ENCODE measurements at places on chromosomes 6 and 20.

- no peak for DNase-seq
These were observed 125.3 kb downstream of the REV3L start for GRCh38 chr6:111357705-111358104.

DNA sequence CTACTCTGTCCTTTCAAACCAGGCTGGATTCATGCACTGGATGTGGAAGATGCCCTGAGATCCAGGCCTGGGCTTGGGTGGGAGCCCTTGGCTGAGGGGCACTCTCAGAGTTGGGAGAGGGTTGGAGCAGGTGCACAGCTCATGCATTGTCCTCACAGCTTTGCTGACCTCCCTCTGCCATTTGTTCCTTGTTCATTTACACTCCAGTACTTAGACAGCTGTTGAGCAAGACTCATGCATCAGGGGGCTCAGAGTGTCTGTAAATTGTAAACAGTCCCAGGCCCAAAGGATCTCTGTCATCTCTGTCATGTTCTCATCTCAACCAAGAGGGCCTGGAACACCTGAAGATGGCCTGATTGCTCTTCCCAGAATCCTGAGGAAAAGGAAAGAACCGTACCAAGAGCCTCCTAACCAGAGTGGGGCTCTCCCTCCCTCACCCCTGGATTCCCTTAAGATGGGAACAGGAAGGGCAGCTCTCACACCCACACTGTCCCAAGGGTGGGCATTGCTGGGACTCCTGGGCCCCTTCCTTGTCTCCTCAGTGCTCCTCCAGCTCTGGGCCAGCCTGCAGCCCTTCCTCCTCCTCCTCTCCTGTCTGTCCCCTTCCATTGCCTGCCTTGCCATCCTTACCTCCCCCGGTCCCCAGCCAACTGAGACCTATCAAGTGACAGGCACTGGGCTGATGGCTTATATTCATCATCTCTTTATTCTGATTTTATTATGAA lies 132.9 kb downstream of the FOXO3 start:
- no peak for DNase-seq

DNA sequence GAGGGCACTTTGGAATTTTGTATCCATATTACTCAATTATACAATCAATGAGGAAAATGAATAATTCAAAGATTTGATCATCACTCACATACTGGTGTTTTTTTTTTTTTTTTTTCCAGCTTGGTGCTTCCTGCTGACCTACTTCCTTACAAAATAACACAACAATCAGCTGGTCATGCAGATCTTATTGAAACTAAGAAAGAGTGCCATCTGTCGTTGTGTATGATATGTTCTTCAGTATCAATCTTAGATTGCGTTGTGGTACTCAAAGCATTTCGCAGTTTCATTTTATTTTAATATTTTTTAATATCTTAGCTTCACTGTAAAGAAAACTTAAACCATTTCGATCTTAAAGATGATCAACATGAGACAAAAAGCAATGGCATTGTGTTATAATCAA lies 155.6 kb downstream of the OGFRL1 start:
- DNase-seq: no peak

DNA sequence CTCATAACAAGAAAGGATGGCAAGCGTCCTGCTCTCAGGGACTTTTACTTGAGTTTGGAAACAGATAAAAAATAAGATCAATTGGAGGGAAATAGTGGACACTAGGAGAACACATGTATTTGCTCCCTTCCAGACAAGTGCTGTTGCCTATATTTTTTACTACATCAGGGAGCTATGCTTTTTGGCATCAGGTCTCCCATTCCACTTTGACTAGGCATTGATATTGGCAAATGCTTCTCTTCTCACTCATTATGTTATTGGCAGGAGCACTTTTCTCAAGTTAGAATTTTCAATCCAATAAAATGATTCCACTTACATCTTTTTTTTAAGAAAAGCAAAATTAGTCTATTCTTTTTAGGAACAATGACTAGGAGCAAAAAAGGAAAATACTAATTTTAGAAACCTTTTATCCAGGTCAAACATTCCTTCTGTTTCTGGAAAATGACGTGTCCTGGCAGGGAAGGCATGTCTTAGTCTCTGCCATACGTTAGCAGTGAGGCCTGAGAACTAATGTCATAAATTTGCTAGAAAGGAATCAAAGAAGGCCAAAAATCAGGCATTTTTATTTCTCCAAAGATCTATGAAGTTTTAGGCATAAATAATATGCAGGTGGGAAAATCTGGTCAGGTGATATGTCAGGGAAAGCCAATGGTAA lies 21.4 kb downstream of the BCAS1 start:
- DNase-seq: no peak

GRCh38 chr6:102064142-102064541 lies 670.6 kb downstream of the GRIK2 start:
- no peak for DNase-seq

- no peak for DNase-seq
These were observed 57.1 kb downstream of the AGPAT4 start for GRCh38 chr6:161216616-161217205.

GRCh38 chr20:13862245-13862644 lies 77.4 kb downstream of the NDUFAF5 start:
- DNase-seq: no peak

GRCh38 chr20:18983796-18984195 lies 170.2 kb downstream of the SCP2D1 start:
- no peak for DNase-seq

GRCh38 chr6:109662192-109662591 lies 28.8 kb downstream of the AK9 start:
- DNase-seq: no peak

GRCh38 chr6:108580646-108581045 lies 19.9 kb downstream of the FOXO3 start:
- no peak for DNase-seq

- DNase-seq: no peak
These were observed 55.6 kb downstream of the SLC22A1 start for GRCh38 chr6:160177220-160177619.

- DNase-seq: no peak
These were observed 742 bp upstream of the CEP85L start for GRCh38 chr6:118652051-118652615.

GRCh38 chr6:168123165-168123911 lies 44.3 kb upstream of the FRMD1 start:
- no peak for DNase-seq

DNA sequence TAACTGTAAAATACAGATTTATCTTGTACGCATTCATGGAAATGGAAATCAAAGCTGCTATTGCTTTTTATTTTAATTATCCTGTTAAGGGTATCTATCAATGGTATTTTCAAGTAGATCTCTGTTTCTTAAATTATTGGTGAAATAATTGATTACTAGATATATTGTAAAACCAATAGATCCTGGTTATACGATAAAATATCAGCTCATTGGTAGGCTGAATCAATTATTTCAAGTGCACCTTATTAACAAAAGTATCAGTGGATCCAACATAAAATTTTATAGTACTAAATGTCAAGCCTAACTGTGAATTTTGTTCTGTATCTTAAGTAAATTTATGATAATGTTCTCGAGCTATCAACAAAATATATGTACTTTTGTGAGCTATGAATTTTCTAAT lies 21.8 kb downstream of the PARD6B start:
- no peak for DNase-seq

DNA sequence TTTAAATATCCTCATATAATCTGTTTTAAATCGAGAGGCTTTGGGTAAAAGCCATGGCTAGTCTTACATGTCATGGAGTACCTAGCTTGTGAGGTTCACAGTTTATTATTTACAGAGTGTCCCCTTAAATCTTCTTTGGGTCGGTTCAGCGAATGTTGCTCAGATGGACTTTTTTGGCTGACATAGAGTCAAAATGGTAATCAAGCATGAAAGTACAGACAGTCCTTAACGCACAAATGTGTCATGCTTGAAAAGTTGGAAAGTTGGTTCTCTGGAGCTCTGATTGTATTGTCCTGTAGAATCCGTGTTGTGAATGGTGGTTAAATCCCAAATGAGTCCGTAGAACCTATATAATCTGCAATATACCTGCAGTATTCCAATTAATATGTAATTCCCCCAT lies 22.0 kb downstream of the PTPN1 start:
- DNase-seq: no peak

GRCh38 chr20:44181611-44182010 lies 5.4 kb downstream of the JPH2 start:
- no peak for DNase-seq

DNA sequence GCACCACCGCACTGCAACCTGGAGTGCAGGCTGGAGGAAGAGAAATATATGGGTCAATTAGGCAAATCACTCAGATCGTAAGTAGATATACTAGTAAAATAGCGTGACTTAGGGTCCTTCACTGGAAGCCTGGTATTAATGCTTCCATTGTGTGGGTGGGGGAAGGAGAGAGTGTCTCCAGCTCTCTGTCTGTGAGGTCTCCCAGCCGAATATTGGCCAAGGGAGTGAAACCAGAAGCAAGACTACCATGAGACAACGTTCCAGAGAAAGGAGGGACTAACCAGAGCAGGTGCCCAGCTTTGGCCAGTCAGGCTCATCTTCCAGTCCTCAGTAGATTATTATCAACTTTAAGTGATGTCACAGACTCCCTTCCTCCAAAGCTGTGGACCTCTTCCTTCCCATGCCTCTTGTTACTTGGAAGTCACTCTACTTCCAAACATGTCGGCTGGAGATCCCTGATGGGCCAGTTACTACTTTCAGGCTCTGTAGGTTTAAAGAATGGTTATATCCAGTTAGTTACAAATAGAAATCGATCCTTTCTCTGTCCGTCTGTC lies 28.8 kb downstream of the MTHFD1L start:
- DNase-seq: no peak

DNA sequence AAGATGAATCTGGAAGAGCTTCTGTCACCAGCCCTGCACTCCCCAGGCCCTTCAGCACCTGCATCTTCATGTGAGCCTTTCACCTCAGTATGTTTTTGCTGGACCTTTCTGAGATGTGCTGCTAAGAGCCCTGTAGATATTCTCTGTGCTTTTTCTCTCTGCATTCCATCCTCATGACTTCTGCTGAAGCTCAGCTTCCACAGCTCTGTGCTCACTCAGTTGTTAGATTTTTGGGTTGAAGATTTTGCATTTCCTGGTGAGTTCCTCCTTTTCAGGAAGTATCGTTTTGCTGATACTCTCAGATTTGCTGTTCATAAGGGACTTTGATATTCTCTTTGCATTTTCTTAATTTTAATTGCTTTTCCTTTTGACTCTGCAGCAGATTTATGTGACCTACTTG lies 18.3 kb downstream of the KIAA1586 start:
- DNase-seq: no peak

DNA sequence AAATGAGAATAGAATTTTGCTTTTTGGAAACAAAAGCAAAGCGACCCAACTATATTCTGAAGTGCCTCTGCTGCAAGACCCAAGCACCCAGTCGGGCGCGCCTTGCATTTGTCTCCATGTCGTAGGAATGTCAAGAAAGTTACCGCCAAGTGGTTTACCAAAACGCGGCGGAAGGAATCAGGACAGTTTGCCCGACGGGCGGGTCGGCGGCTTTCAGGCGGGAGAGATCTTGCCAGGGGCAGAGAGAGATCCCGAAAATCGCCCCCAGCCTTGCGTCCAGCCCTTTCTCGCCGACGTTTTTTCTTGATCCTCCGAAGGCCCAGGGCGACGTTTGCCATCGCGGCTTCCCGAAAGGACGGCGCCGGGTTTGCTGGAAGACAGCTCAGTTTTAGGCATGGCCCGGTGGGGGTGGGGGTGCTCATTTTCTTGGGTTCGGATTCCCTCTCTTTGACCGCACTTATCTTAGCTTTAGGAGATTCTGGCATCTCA lies 4.0 kb upstream of the LIN28B start:
- no peak for DNase-seq

GRCh38 chr6:23415819-23416427 lies 710.1 kb upstream of the NRSN1 start:
- DNase-seq: no peak

DNA sequence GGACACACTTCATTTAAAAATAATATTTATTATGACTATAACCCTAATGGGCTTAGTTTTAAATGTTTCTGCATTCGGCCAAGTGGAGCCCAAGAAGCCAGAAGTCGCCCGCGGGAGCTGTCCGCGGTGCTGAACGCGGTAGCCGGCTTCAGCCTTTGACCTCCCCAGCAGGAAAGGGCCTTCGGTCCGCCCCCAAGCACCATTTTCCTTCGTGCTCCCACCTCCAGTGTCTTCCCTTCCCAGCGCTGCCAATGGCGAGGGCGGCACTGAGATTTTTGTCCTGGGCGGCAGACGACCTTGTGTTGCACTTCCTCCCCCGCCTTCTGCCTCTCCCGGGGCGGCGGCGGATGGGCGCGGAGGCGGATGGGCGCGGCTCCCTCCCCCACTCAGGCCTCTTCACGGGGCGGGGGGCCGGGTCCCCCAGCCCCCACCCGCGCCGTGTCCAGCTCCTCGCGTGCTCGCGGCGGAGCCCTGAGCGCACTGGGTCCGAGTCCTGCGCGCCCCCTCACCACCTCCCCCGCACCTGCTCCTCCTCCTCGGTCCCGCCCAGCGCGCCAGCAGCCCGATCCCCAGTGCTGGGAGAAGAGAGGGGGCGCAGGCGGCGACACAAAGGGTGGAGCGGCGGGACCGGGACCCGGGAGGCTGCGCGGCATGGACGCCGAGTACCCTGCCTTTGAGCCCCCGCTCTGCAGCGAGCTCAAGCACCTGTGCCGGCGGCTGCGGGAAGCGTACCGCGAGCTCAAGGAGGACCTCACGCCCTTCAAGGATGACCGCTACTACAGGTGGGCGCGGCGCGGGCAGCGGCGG lies 23.6 kb upstream of the TMEM181 start:
- DNase-seq: no peak

DNA sequence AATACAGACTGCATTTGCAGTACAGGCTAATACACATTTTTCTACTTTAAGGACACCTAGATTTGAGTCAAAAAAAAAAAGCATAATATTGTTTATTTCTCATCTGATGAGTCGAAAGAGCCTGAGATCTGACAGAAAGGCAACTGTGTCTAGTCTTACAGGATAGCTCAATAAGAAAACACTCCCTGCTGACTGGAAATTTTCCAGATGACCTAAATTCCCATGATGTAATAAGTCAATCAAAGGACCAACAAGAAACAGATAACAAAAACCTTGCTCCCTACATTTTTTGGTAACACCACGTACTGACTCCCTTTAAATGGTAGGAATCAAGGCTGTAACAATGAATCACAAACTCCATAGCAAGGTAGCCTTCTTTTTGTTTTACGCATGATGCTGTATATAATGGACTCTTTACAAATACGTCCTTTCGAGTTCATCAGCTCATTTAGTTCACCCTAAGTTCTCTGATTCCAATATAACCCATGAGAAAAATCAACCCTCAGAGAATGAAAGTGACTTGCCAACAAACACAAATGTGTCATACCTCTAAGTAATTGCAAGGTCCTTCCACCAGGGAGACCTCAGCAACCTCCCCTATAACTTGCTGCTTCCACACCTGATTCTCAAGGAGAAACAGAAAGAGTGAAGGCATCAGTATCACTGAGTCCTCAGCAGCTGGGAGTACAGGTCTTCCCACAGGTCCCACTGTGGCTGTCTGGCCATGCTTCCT lies 12.1 kb downstream of the TBX18 start:
- no peak for DNase-seq

- no peak for DNase-seq
These were observed 181.4 kb downstream of the MOXD1 start for GRCh38 chr6:132219901-132220300.

GRCh38 chr6:13327691-13328075 lies 654 bp downstream of the TBC1D7 start:
- no peak for DNase-seq

- no peak for DNase-seq
These were observed 79.4 kb upstream of the PROKR2 start for GRCh38 chr20:5395932-5396727.

GRCh38 chr6:34560366-34561226 lies 4.5 kb upstream of the SPDEF start:
- DNase-seq: no peak
